ENCODE measurements at places on chromosomes 2 and 18.

DNA sequence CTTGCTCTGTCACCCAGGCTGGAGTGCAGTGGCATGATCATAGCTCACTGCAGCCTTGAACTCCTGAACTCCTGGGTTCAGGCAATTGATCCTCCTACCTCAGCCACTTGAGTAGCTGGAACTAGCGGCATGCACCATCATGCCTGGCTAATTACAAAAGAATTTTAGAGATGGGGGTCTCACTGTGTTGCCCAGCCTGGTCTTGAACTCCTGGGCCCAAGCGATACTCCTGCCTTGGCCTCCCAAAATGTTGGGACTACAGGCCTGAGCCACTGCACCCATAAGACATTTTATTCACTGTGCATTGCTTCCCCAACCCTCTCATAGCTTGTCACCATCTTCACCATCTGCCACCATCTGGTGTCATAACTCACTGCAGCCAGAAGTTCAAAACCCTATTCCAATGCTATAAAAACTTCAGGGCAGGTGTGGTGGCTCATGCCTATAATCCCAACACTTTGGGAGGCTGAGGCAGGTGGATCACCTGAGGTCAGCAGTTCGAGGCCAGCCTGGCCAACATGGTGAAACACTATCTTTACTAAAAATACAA lies 78.7 kb downstream of the NCAPH start:
- DNase-seq = no peak

DNA sequence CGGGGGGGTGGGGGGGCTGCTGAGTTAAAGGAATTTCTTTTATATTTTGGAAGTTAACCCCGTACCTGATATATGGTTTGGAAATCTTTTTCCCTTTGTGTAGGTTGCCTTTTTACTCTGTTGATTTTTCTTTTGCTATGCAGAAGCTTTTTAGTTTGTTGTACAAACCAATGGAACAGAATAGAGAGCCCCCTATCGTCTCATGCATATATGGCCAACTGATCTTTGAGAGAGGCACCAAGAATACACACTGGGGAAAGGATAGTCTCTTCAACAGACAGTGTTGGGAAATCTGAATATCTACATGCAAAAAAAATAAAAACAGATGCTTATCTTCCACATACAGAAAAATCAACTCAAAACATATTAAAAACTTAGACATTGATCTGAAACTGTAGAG lies 647.8 kb upstream of the KLHL29 start:
- DNase-seq = no peak

GRCh38 chr2:203543898-203544328 lies 8.8 kb upstream of the RAPH1 start:
- DNase-seq = no peak

DNA sequence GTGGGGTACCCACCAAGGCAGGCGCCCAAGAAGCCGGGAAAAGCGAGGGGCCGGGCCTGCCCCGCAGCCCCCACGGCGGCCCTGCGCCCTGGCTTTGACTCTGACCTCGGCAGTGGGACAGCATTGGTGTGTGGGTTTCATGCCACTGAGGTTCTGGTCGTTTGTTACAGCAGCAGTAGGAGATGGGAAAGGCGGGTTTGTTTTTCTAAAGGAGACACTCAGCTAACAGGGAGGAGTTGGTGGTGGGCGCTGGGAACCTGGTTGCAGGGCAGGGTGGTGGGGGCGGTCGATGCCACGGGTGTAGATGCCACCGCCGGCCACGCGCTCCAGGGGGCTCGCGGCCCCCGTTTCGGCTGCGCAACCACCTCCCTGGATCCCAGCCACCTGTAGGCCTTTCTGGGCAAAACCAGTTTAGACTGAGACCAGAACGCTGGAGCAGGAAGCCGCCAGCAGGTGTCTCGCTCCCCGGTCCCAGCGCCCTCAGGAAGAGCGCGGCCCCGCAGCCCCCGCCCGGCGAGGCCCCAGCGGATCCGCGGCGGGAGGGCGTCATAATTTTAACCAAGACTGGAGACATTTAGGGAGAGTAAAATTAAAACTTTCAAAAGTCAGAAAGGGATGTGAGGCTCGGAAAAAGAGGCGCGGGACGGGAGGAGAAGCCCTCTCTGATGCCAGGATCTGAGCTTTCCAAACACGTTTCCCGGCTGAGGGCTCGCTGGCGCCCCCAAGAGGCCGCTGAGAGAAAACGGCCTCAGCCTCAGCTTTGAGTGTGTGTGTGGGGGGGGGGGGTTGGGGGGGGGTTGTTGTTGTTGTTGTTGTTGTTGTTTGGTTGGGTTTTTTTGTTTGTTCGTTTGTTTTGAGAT lies 17.4 kb downstream of the CIDEA start:
- DNase-seq = peak; percentile 82

GRCh38 chr2:68714866-68715265 lies 19.7 kb upstream of the ARHGAP25 start:
- DNase-seq = peak; percentile 55

DNA sequence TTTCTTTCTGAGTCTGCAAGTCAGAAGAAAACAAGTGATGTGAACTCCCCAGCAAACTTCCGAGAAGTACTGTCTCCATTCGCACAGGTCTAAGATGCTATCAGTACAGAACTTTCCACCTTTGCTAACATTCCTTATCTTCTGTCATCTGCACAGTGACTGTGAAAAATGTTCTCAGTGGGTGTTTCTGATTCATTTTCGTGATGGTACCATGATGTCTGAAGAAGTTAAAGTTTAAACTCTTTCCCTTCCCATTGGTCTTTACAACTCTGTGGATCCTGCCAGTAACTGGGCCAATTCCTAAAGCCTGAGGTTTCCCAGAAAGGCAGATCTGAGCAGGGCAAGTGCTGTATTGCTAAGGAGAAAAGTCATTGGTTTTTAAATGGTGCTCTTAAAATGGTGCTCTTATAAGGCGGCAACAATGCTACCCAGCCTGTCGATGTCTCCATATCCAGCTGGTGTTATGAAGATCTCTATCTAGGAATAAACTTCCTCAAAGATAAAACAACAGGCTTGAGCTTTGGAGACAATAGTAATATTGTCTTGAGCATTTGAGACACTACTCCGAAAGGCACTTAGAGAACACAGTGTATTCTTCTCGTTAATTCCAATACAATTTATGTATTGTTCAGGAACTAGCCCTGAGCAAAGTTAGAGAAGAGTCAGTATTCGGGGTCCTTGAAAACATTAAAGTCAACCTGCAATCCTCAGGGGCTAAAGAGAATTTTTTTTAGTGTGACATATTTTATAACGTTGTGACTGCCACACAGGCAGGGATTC lies 232.3 kb downstream of the OSR1 start:
- no peak for DNase-seq

- DNase-seq = no peak
Observed at GRCh38 chr18:73118121-73118816, 250.5 kb upstream of the NETO1 start.

DNA sequence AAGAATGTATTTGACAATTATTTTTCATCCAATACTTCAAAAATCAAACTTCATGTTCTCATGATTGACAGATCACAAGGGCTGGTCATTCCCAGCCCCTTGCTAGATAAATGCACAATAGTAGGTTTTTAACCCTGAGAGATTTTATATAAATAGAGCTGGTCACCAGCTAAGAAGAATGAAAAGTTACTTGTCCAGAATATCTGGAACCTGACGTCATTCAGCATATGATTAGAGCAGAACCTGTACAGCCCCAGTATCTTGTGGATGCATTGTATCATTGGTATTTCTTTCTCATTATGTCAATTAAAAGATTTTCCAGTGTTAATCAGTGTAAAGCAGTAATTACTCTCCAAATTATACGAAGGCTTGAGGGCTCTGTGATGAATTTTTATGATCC lies 202.8 kb upstream of the RND3 start:
- no peak for DNase-seq

GRCh38 chr18:58046794-58047555 lies 2.9 kb downstream of the NEDD4L start:
- DNase-seq = no peak

DNA sequence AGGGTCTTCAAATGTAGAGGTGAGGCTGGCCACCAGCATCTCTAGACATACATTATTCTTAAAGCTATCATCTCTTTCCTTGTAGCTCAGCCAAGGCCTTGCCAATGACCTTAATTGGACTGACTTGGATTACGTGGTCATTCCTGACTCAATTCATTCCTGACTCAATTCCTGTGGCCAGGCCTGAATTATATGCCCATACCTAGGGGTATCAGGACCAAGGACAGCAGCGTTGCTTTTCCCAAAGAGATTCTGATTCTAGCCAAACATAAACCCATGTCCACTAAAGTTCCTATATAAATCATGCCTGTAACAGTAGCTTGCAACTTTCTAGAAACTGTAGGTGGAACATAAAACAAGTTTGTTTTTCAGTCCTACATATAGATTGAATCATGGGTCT lies 231.7 kb downstream of the ARL6IP6 start:
- DNase-seq = no peak

GRCh38 chr2:218823196-218823855 lies 8.3 kb downstream of the PRKAG3 start:
- no peak for DNase-seq

GRCh38 chr2:240687741-240688552 lies 3.7 kb upstream of the AQP12A start:
- DNase-seq = no peak

- DNase-seq = no peak
Observed at GRCh38 chr18:48419277-48420022, 10.3 kb upstream of the ZBTB7C start.

DNA sequence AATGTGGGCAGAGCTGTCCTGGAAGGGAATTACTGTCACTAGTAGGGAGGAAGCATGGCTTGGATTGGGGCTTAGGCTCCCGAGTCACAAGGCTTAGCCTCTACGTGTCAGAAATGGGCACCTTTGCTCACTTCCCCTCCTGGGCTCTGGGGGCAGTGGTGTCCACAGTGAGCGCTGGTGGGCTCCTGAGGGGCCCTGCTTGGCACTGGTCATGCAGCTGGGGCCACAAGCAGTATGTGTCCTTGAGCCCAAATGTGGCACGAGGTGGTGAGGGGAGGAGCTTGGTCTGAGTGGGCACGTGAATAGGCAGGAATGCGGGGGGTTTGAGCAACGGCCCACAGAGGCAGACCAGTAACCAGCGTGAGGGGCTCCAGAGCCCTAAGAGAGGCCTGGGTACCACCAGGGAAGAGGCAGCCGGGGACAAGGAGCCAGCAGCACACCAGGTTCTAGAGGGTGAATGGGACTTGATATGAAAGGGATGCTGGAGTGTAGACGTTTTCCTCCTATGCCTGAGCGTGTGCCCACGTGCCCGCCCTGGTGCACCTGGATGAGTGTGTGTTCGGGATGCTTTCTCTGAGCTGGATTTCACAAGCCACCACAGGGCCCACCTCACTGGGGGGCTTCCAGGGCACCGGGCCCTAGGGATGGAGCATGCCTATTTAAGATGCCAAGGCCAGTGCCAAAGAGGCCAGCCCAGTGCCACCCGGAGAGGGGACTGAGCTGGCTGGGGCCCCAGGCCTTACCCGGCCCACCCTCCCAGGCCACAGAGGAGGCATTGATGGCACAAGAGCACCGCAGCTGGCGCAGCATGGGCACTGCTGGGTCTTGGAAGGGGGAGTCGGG lies 22.8 kb upstream of the PTMA start:
- no peak for DNase-seq

- no peak for DNase-seq
Observed at GRCh38 chr2:162210385-162210784, 32.9 kb downstream of the FAP start.

DNA sequence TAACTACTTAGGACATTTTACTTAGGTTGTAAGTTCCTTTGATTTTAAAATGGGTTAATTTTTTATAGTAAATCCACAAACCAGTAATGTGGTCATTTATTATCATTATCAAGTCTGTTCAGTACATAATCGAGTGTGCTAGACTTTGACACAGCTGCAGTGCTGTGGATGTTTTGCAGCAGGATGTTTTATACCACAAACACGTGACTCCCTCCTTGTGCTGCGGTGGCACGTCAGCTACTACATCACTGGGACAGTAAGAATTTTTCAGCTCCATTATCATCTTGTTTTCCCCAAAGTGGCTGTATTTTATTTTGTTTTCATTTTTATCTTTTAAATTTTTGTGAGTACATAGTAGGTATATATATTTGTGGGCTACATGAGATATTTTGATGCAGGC lies 70.0 kb downstream of the ATP9B start:
- no peak for DNase-seq

DNA sequence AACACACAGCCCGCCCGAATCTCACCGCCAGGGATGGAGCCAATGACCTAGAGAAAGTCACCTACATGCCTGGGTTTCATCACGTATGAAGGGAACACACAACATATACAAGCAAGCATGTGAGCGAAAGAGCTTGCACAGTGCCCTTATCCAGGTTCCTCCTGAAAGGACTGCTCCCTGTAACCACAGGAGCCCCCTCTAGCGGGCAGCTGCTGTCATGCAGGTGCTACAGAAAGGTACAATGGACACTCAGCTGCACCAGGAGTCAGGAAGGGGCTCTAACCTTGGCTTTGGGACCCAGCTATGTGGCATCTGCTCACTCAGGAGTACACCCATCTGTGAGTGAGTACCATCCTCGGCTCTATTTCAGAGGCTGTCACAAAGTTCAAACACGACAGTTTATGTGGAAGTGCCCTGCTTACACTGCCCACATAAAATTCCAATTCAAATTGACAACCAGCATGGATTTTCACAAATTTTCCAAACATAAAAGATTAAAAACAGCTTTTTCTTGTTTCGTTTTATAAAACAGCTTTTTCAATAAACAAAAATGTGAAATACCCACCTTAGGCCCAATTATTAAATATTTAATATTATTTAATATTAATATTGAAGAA lies 3.5 kb downstream of the NDUFA10 start:
- peak; percentile 76 for DNase-seq

DNA sequence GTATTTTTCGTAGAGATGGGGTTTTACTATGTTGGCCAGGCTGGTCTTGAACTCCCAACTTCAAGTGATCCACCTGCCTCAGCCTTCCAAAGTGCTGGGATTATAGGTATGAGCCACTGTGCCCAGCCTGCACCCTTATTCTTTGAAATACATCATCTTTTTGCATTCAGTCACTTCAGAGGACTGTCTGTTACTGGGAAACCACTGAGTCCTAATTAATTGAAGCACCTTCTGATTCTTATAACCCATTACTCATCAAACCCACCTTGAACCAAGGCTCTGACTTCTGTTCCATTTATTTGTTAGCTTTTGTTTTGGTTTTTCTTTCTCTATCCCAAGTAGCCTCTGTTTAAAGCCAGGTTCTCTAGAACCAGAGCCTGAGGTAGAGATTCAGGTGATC lies 49.6 kb downstream of the CPO start:
- DNase-seq = no peak

DNA sequence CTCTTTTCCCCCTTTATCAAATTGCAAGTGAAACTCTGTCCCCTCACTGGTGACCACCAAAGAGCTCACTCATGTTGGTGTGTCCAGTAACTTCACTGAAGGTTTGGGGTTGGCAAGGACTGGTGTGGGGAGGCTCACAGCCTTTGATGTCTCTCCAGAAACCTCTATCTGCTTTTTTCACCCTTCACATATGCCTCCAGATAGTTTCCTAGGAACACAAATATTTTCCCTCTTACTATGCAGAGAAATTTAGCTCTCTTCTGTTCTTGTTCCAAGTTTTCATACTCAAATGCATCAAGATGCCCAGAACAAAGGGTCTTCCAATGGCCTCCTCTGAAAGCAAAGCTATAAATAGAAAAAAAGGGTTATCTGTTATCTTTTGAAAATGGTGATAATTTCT lies 20.7 kb downstream of the DTNA start:
- no peak for DNase-seq

- peak; percentile 77 for DNase-seq
Observed at GRCh38 chr2:233053928-233054784, 6.0 kb upstream of the INPP5D start.

All from left ventricle myocardium superior (tissue), 1 donor.